Cortex of kidney (tissue), 1 donor: ENCODE measurements at places on chromosomes 7 and 10.

- no peak for DNase-seq
These were observed 7.8 kb upstream of the SCD start for GRCh38 chr10:100339236-100339635.

DNA sequence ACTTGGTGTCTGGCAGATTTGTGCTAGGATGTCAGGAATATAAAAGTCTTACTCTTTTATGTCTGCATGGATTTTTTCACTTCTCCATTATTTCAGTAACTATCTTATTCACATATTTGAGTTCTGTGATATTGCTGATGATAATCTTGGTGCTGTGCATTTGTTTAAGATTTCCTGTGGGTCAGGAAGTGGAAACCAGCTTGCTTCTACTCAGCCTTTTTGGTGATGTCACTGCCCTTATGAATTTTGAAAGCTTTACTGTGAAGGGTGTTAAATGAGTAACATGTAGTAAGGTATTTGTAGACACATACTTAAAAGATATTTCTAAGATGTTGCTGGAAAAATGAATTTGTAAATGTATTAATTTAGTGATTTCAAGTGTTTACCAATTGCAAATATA lies 69.5 kb upstream of the VOPP1 start:
- DNase-seq, result no peak

- no peak for DNase-seq
These were observed 1027.8 kb upstream of the PHF14 start for GRCh38 chr7:9945857-9946256.

- DNase-seq, result no peak
These were observed 142.6 kb downstream of the TWIST1 start for GRCh38 chr7:18974803-18975202.

DNA sequence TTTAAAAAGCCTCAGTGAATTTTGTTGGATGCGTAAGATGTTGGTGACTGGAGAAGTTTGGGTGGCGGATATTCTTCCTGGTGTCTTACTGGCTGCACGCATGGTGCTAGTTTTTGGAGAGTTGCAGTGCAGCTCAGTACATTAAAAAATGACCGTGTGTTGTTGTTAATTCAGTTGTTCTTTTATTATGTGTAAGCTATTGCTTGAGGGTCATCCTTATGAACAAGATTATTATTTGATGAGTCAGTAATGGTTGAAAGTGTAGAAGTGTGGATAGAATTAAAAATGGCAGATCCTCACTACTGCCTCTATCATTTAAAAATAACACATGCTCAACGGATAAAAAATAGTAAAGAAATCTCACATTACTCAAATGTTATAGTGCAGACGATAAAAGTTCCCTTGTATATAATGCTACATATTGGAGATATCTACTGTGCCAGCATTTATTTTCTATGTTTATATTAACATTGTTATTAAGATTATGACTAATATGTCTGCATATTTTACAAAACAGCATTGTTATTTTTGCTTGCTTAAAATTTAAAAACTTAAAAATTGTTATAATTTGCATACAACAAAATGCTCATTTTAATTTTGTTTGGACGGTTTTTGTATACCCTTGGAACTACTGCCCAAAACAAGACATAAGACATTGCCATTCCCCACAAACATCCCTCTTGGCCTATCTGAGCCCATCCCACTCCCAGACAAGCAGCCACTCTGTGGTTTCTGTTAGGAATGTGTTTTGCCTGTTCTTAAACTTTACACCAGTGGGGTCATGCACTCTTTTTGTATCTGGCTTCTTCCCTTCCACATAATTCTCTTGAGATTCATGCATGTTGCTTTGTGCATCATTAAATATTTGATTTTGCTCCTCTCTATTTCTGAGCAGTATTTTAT lies 142.0 kb downstream of the DOCK1 start:
- DNase-seq, result no peak

GRCh38 chr10:17742918-17743317 lies 9.1 kb upstream of the TMEM236 start:
- DNase-seq, result no peak

- DNase-seq, result no peak
These were observed 690.4 kb upstream of the IGFBP3 start for GRCh38 chr7:46611508-46611907.

DNA sequence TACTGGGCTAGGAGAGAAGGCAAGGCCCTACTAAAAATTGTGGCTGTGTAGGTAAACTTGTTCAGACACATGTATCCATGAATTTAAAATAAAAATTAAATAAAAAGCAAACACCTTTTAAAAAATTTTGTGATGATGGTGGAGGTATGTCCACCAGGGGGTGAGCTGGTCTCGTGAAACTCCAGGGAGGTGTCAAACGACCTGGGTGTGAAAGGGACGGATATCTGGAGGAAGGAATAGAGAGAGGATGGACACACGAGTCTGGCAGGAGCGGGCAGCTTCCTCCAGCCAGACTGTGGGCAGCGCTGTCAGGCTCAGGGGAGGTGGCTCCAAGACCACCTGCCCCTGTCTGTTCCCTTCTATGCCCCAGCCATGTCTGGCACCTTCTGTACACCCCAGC lies 34.8 kb upstream of the DMBT1 start:
- DNase-seq, result no peak

DNA sequence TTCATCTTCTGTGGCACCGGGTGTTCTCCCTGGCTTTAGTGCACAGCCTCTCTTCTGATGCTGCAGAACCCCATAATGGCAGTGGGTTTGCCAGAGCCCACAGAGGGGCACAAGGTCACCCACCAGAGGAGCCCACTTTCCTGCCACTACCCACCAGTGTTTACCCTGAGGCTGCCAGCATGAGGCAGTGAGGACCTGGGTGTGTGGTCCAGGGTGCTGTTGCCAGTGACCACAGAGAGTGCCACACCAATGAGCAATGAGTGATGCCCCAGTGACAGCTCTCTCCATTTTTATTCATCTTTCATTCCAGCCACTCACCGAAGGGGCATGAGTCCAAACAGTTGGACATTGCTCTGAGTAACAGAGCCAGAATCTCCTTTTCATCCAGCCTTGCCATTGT lies 34.8 kb downstream of the MTURN start:
- DNase-seq, result no peak
